ENCODE measurements at places on chromosomes 5 and 9.

- no peak for DNase-seq
Observed at GRCh38 chr9:105637787-105638395, 24.4 kb upstream of the TAL2 start.

GRCh38 chr9:77769246-77769645 is 121.1 kb upstream of the GNA14 start:
- no peak for DNase-seq

DNA sequence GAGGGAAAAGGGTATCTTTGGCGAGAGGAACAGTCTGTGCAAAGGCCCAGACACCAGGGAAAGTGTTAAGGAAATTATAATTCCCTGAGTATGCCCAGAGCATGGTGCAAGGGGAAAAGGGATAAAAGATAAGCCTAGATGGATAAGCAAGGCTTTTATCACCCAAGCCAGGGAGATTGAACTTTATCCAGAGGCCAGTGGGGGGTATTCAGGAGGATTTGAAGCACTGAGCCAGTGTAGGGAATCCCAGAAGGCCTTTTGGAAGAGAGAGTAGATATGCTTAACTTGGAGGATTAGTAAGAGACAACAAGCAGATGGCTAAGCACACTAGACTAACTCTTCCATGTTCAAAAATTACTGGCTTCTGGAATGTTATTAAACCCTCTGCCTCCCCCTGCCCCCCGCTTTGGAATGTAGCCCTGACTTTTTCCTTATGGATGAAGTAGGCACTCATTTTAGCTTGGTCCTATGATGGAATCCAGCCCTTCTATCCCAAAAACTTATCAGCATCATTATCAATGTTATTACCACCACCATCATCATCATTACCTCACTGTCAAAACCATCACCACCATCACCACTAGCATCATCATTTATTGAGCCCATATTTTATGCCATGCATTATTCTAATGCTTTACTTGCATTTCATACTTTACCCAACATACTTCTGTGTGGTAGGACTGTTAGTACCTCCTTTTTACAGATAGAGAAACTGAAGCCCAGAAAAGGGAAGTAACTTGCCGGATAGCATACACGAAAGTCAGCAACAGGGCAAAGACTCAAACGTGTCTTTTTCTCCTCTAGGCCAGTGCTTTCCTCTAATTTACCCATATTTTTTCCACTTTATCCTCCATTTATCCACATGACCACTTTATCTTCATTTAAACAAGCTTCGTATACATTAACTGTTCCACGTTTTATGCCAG is 237.0 kb downstream of the PAPPA start:
- DNase-seq = no peak

DNA sequence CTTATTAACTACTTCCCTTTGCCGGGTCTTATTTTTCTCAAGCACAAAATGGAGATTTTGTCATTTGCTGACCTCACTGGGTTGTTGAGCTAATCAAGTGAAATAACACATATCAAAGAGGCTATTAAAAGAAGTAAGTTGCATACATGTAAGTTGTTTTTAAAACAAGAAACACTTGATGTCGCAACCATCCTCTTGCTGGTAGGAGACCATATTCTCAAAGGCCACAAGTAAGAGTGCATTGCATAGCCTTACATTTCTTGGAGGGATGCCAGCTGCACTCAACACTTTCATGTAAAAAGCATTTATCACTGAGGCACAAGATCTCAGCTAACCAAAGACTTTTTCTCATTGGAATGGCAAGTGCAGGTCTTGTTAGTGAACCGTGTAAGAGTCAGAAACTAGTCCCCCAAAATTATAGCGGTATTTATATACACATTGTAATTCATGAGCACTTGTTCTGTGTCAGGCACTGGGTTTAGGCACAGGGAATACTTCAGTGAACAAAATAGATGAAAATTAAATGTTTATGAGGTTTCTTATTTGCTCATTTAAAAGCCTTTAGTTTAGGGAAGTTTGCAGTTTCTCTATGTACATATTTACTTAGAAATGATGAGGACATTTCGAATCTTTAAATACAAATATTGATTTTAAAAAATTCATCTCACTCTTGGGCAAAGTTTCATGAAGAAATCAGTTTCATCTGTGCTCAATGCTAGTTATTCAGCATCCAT is 72.0 kb downstream of the ZFAND5 start:
- DNase-seq = no peak

DNA sequence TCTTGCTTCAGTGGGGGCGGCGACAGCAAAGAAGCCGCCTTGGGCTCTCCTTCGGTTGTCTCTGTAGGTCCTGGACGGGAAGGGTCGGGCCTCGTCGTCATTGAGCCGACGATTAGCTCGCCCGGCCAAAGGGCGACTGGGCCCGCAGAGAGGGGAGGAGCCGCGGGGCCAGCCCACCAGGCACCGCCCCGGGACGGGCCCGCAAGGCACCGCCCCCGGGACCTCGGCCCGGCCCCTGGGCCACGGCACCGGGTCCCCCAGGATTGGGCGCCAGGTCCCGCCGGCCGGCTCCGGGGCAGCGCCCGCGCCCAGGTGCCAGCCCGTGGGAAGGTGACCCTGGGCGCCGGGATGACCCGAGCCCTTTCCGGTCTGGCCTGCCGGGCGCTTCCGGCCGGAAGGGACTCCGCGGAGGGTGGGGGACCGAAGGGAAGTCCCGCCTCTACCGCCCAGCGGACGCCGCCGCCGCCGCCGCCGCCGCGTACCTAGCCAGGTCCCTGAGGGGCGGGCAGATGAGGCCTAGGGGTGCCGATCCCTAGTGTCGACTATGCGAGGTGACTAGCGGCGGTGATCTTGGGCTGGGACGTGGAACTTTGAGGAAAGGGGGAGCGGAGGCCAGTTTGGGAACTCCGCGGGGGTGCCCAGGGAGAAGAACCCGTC is at the start of the genes GBA2 and RGP1:
TSS of gene GBA2 (minus strand) at position 371 of the 657 bp plus-strand sequence. CDS start 524 bp downstream, outside the sequence.
TSS of gene RGP1 (plus strand) at position 430 of the 657 bp plus-strand sequence. CDS start 469 bp downstream, outside the sequence.
- peak; percentile 87 for DNase-seq

- DNase-seq = no peak
Observed at GRCh38 chr9:86181379-86182315, 77.8 kb downstream of the C9orf153 start.

DNA sequence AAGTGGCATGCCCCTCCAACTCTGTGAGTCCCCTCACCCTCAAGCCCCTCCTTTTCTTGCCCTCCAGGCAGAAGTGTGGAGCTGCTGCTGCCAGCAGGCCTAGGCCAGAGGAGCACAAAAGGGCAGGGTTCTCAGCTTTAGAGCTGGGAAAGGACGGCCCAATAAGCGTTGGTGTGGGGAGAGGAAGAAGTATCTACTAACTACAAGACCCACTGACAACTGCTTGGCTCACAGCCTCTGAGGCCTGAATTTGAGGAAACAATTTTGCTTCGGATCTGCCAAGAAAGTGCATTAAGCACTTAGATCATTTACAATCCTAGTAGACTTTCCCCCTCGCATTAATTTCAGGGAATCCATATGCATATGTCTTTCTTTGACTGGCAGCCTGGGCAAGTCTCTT is 179.4 kb downstream of the SNX18 start:
- no peak for DNase-seq

Measured in NCI-H2081 (cell line).